Liver (tissue), 10 donors: ENCODE measurements at places on chromosomes 7 and 10. TPM values are rescaled to one million over a fixed set of nuclear protein-coding genes. Genes with fewer than 3 reads are reported as not detected.

Gene FAM20C
- 31.7 TPM for total RNA-seq

Gene INSIG1
- total RNA-seq = 118 TPM

Gene FAM180A
- total RNA-seq = 10.5 TPM

Gene LIPN
- 0.25 TPM for total RNA-seq

Gene ZNF775
- total RNA-seq = 0.33 TPM

Gene FOXP2
- 7.4 TPM for total RNA-seq

Gene ADCK2
- 12.6 TPM for total RNA-seq

Gene SLC25A28
- 18.2 TPM for total RNA-seq
